H54 (cell line): ENCODE measurements at places on chromosomes 12 and 14.

DNA sequence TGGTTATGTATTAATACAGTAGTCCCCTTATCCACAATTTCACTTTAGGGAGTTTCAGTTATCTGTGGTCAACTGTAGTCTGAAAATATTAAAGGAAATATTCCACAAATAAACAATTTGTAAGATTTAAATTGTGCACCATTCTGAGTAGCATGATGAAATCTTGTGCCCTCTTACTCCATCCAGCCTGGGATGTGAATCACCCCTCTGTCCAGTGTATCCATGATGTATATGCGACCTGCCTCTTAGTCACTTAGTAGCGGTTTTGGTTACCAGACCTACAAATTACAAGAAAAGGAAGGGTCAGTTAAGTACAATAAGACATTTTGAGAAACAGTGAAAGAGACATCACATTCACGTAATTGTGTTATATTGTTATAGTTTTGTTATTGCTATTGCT is 39.9 kb upstream of the MDGA2 start:
- DNase-seq, result no peak

GRCh38 chr14:93832665-93833064 is 44.4 kb upstream of the PRIMA1 start:
- DNase-seq, result no peak

- DNase-seq, result no peak
Observed at GRCh38 chr14:89367779-89368120, 49.3 kb downstream of the FOXN3 start.

DNA sequence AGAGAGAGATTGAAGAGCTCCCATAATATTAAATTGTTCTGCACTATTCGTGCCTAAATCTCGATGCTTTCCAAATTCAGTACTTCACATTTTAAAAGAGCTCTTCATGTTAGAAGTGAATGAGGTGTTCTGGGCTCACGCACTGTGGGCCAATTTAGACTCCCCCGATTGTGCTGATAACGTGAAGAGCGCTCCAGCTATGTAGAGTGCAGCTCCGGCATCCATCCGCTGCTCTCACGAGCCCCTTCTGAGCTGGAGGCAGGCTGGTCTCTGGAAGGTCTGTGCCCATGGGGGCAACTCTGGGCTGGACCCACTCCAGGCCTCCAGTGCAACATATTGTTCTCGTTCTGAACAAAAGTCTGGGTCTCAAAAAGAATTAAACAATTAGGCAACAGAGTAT is 692.6 kb downstream of the VRK1 start:
- DNase-seq, result no peak

DNA sequence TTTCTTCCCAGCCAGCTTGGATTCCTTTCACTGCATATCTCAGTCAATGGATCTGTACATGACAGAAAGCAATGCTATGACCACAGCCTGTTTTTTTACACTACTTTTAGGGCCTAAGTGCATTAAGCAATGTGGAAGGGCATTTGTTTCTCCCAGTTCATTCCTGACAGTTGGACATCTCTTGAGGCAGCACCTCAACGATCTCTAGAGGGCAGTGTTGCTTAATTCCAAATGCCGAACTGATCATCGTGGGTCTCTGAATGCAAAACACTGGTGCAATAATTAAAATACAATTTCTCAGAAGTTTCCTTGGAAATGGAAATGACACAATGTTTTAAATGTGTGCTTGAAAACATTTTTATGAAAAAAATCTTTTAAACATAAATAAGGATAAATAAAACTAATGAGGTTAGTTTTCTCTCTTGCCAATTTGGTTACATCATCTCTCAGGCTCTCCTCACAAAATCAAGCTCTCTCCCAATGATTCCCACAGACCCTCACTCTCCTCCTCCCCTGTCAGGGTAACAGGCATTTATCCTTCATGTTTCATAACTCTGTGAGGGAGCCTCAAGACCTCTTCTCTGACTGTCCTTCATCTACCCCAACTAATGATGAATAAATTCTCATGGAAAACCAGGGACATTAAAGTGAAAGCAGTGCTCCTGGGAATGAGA is 192.4 kb upstream of the SLC16A7 start:
- DNase-seq, result peak; percentile 6

DNA sequence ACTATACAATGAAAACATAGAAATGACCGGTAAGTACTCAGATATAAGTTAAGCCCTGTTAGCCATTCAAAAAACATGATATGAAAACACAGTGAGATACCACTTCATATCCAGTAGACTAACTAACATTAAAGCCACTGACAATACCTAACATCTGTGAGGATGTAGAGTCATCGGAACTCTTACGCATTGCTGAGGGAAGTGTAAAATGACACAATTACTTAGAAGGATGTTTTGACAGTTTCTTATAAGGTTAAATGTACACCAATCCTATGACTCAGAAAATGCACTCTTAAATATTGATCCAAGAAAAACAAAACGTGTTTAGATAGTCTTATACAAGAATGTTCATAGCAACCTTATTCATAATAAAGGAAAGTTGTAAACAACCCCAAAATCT is 782.9 kb downstream of the BCL11B start:
- no peak for DNase-seq

DNA sequence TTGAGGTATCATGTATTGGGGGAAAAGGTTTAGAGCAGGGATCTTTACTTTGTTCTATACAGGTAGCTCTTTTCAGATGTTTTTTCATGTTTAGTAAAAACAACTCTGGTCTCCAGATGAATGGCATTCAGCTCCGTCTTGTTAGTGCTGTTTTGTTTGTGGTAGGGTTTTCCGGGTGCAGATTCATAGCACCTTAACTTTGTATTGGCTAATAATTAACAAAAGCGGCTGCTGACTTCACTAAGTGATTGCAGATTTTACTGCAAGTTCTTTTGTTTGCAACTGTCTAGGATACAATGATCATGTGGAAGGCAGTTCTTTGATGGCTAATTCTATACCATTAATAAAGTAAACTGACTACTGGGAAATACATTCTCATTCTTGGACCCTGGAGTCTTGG is 32.2 kb upstream of the BHLHE41 start:
- no peak for DNase-seq

- DNase-seq, result peak; percentile 19
Observed at GRCh38 chr14:78448164-78449094, 278.3 kb downstream of the NRXN3 start.
